ENCODE measurements at places on chromosomes 5 and 9.

DNA sequence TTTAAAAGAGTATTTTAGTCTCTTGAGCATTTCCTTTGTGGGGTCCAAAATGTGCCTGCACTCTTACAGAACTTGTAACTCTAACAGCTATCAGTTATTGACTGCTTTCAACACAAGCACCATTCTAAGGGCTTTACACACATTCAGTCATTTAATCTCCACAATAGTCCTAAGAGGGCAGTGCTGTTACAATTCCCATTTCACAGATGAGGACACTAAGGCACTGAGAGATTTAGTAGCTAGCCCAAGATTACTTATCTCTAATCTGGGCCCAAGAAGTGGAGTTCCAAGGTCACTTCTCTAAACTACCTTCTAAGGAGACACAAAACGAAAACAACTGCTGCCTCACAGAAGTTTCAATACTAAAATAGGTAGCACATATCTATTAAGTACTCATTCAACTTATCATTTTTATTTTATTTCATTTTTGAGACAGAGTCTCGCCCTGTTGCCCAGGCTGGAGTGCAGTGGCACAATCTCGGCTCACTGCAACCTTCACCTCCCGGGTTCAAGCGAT is 275.2 kb downstream of the CWC27 start:
- no peak for DNase-seq

- peak; percentile 91 for DNase-seq
These were observed at the start of gene NRARP for GRCh38 chr9:137302118-137302448. TSS of gene NRARP (minus strand) at chr9:137302271. CDS start at chr9:137301928, 343 bp downstream.

- DNase-seq: no peak
These were observed 208.4 kb downstream of the AOPEP start for GRCh38 chr9:94934816-94935328.

GRCh38 chr5:39503155-39503554 is 78.4 kb upstream of the DAB2 start:
- peak; percentile 30 for DNase-seq

GRCh38 chr5:138752951-138753793 is at the start of gene CTNNA1:
TSS of gene CTNNA1 (plus strand) at chr5:138753425. CDS start at chr5:138781925, 28,500 bp downstream.
- peak; percentile 94 for DNase-seq

GRCh38 chr9:72362680-72363139 is 2.3 kb downstream of the ZFAND5 start:
- peak; percentile 58 for DNase-seq

DNA sequence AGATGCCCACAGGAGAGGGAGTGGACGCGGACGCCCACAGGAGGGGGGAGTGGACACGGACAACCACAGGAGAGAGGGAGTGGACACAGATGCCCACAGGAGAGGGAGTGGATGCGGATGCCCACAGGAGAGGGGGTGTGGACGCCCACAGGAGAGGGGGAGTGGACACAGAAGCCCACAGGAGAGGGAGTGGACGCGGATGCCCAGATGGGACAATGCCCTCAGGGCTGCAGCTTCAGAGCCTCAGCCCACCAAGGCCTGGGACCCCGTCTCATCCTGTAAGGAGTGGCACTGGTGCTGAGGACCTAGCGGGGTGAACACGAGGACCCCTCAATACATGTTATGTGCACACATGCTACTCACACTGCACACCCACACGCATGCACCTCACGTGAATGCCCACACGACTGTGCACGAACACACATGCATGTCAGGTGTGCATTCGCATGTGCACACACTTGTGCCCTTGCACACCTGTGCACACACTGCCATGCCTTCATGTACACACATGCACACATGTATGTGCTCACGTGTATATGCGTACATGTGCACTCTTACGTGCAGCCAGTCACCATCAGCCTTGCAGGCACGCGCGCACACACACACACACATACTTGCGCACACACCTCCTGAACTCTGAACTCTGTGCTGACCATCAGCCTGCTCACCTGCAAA is 34.8 kb downstream of the SLC6A18 start:
- no peak for DNase-seq

DNA sequence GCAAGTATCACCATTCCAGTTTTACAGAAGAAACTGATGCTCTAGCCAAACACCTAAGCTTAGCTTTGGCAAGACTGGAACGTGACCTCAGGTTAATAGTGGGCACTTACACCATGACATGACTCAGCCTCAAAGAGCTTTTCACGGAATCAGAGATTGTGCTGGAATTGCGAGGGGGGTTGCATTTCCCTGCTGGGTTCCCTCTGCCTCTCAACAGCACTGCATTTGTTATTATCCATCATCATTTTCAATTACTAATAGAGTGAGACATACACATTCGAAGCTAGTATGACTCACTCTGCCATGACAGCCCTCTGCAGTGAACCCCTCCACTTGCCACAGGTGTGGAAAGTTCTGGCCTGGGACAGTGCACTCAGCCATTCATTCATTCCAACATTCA is 8.0 kb downstream of the SPOCK1 start:
- DNase-seq: no peak

DNA sequence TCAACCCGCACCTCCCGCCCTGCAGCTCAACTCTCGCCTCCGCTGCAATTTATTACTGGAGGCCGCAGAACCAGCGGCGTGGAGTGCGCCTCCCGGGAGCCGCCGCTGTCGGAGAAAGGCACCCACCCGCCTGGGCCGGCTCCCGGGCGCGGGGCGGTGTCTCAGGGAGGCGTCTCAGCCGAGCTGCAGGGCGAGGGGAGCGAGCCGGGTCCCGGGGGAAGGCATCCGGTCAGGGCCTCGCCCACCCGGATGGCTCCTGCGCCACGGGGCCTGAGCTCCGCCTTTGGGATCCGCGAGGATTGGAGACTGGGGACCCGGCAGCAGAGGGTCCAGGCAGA is 32.9 kb downstream of the TSPAN17 start:
- no peak for DNase-seq

DNA sequence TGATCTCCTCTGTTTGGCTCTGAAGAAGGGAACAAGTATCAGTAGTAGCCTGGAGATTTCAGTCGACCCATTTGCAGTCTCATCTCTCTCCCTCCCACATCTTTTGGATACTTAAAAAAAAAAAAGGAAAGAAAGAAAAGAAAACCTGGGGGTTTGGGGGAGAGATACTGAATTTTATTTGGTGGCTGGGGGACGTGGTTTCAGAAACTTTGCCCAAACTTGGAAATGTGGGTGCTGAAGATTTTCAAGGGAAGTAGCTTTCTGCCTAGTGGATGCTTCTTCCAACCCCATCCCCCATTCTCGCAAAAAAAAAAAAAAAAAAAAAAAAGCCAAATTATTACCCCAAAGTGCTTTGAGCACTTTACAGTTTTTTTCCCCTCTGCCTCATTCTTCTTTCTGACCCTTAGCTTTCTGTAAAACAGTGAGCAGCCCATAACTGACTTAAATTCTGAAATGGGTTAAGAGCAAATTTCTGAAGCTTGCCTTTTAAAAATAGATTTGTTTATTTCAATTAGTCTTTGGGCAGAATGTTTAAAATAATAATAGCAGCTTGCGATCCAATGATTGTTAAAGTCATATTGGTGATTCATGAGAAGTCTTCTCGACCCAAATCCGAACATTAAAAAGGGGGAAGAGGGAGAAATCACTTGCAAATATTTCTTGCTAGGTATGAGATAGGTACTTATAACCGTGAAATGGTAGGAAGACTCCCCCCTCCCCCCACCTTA is 894 bp downstream of the FST start:
- DNase-seq: no peak

DNA sequence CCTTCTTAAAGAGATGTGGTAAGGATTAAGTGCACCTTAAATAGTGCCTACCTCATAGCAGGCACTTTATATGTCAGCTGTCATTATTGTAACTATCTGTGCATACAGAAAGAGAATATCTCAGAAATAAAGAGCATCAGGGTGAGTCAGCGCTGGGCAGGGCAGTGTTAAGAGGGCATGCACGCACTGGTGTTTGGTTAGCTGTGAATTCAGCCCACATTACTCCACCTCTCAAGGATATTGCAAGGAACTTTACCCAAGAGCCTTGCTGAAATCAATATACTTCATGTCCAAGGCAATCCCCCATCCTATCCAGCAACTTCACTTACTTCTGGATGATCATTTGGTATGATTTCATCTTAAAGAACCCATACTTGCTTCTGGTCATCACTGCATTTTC is 300.9 kb downstream of the NTRK2 start:
- DNase-seq: no peak

- no peak for DNase-seq
These were observed 412.1 kb upstream of the CDH10 start for GRCh38 chr5:25056836-25057235.

- peak; percentile 72 for DNase-seq
These were observed 31.8 kb upstream of the ORM1 start for GRCh38 chr9:114291064-114291474.

Measured in AG08396 (cell line).